T follicular helper cell (primary cell): ENCODE measurements at places on chromosomes 2 and 18.

- peak; percentile 51 for DNase-seq
These were observed 34.9 kb downstream of the FAM110C start for GRCh38 chr2:11248-11941.

- no peak for DNase-seq
These were observed 70.6 kb upstream of the LINC00305 start for GRCh38 chr18:64219517-64219916.

- no peak for DNase-seq
These were observed 724.0 kb upstream of the LINC00305 start for GRCh38 chr18:64872710-64873458.

GRCh38 chr2:234863043-234863934, 88.5 kb upstream of the SH3BP4 start:
- no peak for DNase-seq

DNA sequence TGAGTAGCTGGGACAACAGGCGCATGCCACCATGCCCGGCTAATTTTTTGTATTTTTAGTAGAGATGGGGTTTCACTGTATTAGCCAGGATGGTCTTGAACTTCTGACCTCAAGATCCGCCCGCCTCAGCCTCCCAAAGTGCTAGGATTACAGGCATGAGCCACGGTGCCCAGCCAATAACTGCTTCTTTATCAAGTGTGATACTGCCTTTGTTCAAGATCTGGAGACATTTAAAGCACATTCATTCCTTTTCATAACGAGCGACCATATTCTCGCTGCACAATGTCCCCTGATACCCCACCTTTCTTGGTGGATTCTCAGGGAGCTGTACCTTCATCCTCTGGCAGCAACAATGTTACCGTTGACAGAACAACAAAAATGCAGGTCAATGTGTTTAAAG, 75.4 kb downstream of the PIEZO2 start:
- DNase-seq = no peak

DNA sequence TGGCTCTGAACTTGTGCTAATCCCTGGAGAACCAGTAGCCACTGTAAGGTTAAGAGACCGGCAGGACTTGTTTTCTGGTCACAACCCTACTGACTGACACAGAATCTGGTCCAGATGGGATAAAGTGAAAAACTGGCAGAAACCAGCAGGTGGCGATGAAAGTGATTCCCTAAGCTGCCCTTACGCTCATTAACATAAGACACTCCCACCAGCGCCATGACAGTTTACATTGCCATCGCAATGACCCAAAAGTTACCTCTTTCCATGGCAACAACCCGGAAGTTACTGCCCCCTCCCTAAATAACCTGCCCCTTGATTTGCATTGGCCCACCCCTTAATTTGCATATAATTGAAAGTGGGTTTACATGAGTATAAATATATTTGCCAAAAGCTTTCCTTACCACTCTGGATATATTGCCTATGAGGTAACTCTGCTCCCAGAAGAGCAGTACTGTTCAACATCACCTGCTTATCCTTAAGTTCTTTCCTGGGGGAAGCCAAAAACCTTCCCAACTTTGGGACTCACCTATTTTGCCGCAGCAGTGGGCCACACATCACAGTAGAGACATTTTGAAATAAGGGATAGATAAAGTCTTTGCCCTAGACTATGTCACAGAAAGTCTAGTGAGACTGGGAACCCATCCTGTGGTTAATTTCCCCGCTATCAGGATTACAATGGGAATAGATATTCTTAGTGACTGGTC, 35.8 kb upstream of the AFF3 start:
- DNase-seq = no peak

- no peak for DNase-seq
These were observed 15.8 kb upstream of the IER3IP1 start for GRCh38 chr18:47191961-47192360.

DNA sequence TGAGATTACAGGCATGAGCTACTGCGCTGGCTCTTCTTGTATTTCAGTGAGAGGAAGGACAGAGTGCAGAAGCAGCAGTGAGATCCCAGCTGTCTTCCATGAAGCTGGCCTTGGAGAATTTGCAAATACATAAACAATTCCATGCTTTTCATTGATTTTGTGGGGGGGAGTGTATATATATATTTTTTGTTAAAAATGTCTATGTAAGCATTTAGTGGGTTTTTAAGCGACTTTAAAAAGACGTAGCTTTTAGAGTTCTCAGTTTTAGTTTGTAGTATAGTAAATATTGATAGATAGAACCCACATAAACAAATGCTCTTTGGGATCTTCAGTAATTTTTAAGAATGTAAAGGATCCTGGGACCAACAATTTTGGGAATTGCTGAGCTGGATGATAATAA, 6.3 kb downstream of the RBFA start:
- DNase-seq = no peak

- DNase-seq = no peak
These were observed 102.2 kb upstream of the UXS1 start for GRCh38 chr2:106296182-106296815.

GRCh38 chr2:197453914-197454398, 604 bp downstream of the COQ10B start:
- DNase-seq = no peak

GRCh38 chr2:114857196-114857595, 414.8 kb downstream of the DPP10 start:
- no peak for DNase-seq

DNA sequence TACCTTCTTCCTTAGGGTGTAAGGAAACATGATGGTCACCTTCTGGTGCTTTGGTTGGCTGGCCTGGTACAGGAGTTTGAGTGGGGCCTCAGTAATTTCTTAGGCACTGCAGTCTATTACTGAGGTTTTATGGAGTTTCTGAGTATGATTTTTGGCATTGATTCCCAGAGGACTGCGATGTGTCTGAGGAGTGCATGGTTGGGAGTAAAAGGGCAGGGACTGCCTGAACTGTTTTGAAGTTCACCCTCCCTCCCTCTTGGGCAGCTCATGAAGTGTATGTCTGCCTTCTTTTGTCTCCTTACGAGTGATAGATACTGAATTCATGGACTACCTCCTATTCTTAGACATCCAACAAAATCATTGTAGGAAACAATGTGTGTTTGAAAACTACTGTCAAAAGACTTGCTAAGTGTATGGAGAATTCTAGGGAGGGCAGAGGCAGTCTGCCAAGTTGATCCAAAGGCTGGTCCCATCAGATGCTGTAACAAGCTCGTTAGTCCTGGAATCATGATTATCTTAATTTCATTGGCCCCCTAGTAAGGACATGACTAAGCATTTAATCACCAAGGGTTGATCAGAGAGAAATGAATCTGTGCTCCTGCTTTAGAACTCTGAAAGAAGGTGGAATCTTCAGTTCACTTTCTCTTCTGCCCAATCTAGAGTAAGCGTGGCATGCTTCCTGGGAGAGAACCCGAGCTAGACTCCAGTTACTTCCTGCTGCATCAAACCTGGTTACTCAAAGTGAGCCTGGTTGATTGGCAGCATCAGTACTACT, 26.5 kb downstream of the LYPD6B start:
- DNase-seq = no peak

DNA sequence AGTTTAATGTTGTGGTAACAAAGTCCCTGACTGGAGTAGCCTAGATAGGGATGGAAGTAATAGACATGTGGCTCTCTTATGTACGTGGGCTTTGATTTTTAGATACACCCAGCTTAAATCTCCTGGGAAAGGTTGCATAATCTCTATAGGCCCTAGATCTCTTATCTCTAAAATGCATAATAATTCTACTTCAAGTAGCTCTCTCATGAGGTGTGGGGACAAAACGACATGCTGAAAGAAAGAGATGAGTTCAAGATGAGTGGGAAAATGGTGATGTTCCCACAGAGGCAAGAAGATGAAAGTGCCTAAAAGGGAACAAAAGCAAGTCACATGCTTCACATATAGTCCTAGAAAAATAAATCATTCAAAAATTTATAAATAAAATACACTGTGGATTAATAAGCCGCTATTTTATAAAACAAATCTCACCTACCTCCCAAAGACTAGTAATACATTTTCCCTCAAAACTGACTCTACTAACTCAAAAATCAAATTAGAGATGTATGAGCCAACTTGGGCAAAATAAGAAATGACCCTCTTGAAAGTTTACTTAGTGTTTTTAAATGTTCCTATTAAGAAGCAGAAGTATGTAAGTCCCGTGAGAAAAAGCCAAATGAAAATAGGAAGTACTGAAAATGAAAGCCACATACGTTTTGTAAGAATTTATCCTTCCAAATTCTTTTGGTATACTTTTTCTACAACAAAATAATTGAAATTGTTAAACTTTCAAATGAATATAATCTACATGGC, 148.2 kb upstream of the ITGA4 start:
- no peak for DNase-seq

DNA sequence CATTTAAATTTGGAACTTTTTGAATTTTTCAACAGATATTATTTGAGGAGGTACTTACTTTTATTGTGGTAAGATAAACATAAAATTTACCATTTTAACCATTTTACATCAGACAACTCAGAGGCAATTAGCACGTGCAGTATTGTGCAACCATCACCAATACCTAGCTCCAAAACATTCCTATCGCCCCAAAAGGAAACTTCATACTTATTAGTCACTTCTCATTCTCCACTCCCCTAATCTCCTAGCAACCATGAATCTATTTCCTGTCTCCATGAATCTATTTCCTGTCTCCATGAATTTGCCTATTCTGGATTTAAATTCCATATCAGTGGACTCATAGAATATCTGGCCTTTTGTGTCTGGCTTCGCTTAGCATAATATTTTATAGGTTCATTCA, 69.9 kb upstream of the FAM136A start:
- no peak for DNase-seq

DNA sequence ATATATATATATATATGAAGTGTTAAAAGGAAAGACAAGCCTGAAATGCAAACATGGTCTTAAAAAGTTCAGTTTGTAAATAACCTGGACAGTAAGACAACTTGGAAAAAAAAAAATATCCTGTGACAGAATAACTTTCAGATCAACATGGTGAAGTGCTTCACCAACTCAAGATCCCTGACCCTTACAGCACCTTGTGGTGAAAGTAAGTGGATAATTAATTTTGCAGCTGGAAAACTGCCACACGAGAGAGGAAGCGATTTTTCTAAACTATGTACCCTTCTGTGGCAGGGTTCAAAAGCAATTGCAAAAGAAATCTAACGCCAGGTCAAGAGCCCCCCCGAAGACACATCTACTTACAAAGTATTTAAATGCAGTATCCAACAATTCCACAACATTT, 95.8 kb downstream of the PAX3 start:
- DNase-seq = no peak

- DNase-seq = no peak
These were observed 73.5 kb downstream of the GALNT3 start for GRCh38 chr2:165720511-165720910.

GRCh38 chr18:63140038-63140450, 179.5 kb downstream of the BCL2 start:
- DNase-seq = no peak

DNA sequence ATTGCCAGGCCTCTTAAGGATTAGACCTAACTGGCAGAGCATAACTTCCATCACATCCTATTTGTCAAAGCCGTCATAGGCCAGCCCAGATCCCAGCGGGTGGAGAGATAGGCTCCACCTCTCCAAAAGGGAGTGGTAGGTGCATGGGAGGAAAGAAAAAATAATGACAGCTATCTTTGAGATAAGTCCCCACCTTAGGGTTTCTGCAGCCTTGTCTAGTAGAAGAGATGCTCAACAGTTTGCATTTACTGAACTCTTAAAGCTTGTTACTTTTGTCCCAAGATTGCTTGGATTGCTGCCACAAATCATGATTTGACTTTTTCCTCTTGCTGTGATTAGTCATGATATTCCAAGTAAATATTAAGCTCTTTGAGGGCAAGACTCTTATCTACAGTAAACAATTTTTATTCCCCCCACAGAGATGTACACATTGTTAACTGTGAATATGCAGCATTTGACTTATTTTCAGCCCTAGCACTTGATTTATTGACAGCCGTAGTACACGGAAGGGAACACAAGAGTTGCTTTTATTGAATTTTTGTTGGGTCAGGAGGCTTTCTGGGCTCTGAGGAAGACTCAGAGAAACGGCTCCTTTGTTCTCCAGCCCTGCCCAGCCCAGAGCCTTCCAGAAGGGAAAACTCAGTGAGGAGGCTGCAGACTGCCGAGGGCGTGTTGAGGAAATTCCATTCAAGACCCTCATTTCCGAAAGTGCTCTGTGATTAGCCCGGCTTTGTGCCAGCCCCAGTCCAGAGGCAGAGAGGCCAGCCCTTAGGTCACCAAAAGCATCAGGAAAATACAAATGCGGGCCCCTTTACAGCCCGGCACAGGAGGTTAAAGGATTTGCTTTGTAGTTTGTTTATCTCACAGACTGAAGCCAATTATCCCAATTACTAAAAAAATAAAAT, 75.5 kb upstream of the ZNF532 start:
- DNase-seq = no peak
